ENCODE measurements at places on chromosomes 6 and 20.

GRCh38 chr6:108914235-108915022 lies 66.2 kb downstream of the ARMC2 start:
- DNase-seq: peak; percentile 20

DNA sequence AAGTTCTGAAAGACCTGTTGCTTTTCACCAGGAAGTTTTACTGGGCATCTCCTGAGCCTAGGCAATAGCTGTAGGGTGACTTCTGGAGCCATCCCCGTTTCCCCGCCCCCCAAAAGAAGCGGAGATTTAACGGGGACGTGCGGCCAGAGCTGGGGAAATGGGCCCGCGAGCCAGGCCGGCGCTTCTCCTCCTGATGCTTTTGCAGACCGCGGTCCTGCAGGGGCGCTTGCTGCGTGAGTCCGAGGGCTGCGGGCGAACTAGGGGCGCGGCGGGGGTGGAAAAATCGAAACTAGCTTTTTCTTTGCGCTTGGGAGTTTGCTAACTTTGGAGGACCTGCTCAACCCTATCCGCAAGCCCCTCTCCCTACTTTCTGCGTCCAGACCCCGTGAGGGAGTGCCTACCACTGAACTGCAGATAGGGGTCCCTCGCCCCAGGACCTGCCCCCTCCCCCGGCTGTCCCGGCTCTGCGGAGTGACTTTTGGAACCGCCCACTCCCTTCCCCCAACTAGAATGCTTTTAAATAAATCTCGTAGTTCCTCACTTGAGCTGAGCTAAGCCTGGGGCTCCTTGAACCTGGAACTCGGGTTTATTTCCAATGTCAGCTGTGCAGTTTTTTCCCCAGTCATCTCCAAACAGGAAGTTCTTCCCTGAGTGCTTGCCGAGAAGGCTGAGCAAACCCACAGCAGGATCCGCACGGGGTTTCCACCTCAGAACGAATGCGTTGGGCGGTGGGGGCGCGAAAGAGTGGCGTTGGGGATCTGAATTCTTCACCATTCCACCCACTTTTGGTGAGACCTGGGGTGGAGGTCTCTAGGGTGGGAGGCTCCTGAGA lies at the start of gene HFE:
HFE (plus strand) TSS at position 146 of the 832 bp plus-strand sequence; CDS start at position 158, 12 bp downstream.
- peak; percentile 35 for DNase-seq

- DNase-seq: no peak
Observed at GRCh38 chr6:107729098-107729497, 95.0 kb downstream of the SCML4 start.

GRCh38 chr20:59040667-59041066 lies 1.9 kb downstream of the PRELID3B start:
- DNase-seq: no peak

GRCh38 chr6:14211562-14211942 lies 94.0 kb downstream of the CD83 start:
- DNase-seq: no peak

- DNase-seq: peak; percentile 2
Observed at GRCh38 chr6:55694148-55694547, 115.2 kb upstream of the HMGCLL1 start.

DNA sequence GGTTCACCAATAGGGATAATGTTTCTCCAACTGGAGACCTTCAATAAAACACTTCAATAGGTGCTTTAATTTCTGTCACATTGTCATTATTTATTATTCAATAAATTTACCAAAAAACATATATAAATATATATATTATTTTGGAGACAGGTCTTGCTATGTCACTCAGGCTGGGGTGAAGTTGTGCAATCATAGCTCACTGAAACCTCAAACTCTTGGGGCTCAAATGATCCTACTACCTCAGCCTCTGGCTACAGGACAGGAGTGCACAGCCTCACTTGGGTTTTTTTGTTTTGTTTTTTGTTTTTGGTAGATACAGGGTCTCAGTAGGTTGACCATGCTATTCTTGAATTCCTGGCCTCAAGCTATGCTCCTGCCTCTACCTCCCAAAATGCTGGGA lies 9.9 kb downstream of the SMLR1 start:
- no peak for DNase-seq

GRCh38 chr6:22613051-22613450 lies 43.7 kb downstream of the HDGFL1 start:
- DNase-seq: no peak
